Putamen (tissue), 1 donor: ENCODE measurements at places on chromosomes 13 and 19.
A peak's percentile ranks its signal among the peaks of the same experiment; 100 is the strongest.

GRCh38 chr13:79647533-79647932, 166.6 kb downstream of the NDFIP2 start:
- DNase-seq = no peak

DNA sequence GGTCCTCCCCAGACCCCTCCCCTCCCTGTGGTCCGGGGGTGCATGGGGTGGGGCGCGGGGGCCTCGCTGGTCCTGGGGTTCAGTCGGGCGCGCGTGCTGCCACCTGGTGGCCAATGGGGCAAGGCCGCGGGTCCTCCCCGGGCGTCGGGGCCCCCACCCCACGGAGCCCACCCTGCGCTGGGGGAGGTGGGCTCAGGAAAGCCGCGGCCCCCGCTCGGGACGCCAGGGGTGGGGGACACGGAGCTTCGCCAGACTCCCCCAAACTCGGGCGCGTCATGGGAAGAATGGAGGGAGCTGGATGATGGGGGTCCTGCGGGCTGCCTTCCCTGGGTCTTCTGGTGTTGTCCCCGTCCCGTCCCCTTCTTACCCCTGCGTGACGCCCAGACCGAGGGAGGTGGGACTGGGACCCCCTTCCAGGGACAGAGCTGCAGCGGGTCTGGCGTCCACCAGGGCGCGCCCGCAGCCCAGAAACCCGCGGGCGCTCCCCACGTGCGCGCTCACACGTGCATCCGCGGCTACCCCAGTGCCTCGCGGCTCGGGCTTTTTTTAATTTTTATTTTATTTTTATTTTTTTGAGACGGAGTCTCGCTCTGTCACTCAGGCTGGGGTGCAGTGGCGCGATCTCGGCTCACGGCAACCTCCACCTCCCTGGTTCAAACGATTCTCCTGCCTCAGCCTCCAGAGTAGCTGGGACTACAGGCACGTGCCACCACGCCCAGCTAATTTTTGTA, 19.8 kb upstream of the TCF3 start:
- no peak for DNase-seq

- DNase-seq = no peak
Measured at GRCh38 chr13:98405107-98405571, 171.8 kb downstream of the STK24 start.

DNA sequence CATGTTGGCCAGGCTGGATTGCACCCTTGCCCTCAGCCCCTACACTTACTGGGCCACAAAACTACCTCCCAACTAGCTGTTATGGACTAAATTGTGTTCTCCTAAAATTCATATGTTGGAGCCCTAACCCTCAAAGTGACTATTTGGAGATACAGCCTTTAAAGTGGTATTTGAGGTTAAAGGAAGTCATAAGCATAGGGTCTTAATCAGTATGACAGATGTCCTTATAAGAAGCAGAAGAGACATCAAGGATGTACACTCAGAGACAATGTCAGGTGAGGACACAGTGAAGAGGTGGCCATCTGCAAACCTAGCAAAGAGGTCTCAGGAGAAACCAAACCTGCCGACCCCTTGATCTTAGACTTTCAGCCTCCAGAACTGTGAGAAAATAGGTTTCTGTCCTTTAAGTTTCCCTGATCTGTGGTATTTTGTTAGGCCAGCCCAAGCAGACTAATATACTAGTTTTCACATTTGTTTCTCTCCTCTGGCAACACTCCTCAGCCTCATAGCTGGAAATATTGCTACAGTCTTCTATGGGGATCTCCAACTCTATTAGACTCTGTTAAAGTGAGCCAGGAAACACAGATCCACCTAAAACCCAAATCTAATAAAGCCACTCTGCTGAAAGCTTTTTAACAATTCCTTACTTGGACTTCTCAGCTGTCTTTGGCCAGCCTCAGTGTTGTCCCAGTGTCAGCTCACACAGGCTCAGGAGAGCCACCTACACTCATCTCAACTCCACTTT, 256.5 kb downstream of the TBC1D4 start:
- no peak for DNase-seq

DNA sequence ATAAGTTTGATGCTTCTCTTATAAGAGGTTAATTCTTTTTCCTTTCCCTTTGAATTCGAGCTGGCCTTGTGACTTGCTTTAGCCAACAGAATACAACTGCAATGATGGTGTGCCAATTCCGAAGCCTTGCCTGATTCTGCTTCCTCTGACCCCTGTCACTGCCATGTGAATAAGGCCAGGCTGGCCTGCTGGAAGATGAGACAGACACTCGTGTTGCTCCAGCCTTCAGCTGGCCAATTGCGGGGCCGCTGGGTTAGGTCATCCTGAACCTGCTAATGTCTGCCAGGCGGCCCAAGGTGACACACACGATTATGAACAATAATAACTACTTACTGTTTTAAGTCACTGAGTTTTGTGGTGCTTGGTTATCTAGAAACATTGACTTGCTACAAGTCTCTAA, 352.0 kb downstream of the MYO16 start:
- no peak for DNase-seq

GRCh38 chr19:19540064-19540714, 2.1 kb downstream of the CILP2 start:
- DNase-seq = peak; percentile 30

DNA sequence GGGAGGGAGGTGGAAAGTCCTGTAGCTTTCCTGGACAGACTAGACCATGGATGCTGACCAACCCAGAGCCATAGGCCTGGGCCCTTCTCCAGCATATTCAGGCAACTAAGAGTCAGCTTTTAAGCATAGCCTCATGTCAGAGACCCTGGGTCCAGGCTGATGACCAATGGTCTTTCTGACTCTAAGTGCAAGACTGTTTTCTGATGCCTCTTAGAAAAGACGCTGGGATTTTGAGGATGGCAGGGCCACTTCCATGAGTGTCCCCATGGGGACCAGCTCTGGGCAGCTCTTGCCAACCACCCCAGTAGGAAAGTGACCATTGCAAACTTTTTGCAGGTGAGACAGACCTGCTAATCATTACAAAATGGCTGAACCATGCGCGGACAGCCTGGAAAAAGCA, 135.6 kb upstream of the KL start:
- DNase-seq = no peak

DNA sequence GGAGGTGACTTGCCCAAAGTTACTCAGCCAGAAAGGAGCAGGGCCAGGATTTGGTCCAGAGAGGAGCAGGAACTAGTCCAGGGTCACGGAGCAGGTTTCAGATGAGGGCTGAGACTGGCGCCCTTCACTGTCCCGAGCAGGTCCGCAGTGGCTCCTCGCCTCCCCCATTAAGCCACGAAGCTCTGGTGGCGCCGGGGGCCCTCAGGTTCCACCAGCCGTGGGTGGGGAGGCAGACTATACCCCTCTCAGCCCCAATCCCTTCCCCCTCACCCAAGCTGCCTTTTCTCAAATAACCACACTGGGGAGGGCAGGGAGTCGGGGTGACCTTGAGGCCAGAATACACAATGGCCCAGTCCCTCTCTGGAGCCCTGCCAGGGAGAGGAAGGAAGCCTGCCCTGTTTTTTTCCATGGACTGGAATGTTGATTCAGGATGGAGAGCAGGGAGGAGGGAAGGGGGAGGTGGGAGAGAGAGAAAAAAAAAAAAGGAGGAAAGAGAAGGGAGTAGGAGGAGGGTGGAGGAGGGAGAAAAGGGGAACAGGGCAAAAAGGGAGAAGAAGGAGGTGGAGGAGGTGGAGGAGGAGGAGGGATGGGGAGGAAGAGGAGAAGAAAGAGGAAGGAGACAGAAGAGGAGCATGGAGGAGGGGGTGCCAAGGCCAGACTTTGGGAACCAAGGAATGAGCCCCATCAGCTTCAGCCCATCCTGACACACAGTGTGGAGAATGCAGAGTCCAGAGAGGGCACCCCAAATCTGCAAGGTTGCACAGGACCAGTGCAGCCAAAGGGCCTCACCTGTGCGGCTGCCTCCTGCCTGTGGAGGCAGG, 19.7 kb downstream of the CEACAM16 start:
- peak; percentile 42 for DNase-seq

DNA sequence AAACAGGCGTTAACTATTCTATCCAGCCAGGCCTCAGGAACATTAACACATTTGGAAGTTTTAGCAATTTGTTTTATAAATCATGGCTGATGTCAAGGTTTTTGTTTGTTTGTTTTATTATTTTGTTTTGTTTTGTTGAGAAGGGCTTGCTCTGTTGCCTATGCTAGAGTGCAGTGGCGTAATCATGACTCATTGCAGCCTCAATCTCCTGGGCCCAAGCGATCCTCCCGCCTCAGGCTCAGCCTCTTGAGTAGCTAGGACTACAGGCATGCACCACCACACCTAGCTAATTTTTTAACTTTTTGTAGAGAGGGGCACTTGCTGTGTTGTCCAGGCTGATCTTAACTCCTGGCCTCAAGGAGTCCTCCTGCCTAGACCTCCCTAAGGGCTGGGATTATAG, 28.3 kb downstream of the NUP58 start:
- no peak for DNase-seq

DNA sequence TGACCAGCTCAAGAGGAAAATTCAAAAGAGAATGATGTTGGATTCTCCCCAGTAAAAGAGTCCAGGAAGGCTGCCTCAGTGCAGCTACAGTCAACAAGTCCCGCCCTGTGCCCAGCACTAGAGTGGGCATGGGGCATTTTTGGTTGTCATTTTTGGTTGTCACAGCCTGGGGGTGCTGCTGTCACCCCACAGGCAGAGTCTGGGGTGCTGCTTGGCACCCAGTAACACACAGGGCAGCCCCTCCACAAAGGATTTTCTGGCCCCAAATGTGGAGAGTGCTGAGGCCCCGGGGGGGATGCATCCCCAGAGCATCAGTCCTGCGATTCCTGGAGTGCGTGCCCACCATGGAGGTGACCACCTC, 28.2 kb upstream of the TMEM255B start:
- DNase-seq = no peak

DNA sequence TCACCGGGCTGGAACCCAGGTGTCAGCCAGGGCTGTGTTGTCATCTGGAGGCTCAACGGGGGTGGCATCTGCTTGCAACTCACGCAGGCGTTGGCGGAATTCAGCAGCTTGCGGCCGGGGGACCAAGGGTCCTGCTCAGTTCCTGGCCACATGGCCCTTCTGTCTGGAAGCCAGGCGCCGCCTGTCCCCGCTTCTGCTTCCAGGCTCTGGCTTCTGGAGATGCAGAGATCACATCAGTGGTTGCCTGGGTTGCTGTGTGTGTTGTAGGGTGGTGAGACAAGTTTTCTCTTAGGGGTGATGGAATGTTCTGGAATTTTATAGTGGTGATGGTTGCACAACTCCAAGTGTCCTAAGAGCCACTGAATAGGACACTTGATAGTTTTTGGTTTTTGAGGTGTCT, 5.0 kb downstream of the ADAT3 start:
- no peak for DNase-seq

DNA sequence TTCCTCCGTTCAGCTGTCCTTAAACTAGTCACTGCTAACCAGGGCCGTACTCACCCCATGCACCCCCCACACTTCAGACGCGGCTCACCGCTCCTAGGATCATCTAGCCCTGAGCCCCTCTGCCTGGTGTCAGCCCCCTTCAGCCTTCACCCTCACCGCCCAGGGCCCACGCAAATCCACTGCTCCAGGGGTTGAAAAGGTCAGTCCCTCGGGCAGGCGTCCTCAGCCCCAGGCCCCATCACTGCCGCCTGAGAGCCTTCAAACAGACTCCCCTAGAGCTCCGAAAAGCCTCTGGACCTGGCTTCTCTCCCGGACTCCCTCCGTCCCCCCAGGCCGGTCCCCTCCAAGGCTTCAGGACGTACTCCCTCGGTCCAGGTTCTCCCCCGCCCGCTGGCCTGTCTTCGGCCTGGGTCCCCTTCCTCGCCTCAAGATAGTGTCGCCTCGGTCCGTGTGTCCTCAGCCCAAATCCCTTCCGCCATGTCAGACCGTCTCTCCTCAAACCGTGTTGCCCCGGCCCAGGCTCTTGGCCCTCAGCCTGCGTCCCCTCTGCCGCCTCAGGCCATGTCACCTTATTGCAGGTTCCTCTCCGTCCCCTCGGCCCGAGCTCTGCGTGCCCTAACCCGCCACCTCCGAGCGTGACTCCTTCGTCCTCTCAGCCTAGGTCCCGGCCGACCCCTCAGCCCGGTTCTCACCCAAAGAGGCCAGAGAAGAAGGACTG, 553 bp downstream of the NAPA start:
- no peak for DNase-seq

DNA sequence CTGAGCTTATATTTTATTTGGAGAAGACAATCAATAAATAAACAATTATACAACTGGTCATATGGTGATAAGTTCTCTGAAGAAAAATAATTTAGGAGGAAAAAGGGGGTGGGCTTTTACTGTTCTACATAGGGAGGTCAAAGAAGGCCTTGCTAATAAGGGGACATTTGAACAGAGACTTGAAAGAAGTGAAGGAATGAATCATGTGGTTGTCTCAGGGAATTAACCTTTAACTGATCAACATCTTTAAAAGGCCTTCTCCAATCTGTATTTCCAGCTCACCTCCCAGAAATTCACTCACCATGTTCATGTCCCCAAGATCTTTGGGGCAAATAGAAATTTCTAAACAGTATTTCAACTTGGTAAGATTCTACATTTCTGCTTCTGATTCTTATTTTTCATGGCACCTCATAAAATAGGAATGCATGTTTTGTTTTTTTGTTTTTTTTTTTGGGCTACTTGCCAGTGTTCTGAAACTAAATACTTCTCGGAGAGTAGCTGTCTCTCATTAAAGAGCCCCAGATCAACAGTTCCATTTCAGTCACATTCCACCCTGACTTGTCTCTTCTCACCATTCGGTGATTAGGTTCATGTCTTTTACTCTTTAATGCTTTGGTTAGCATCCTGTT, 19.2 kb upstream of the LPAR6 start:
- DNase-seq = no peak

DNA sequence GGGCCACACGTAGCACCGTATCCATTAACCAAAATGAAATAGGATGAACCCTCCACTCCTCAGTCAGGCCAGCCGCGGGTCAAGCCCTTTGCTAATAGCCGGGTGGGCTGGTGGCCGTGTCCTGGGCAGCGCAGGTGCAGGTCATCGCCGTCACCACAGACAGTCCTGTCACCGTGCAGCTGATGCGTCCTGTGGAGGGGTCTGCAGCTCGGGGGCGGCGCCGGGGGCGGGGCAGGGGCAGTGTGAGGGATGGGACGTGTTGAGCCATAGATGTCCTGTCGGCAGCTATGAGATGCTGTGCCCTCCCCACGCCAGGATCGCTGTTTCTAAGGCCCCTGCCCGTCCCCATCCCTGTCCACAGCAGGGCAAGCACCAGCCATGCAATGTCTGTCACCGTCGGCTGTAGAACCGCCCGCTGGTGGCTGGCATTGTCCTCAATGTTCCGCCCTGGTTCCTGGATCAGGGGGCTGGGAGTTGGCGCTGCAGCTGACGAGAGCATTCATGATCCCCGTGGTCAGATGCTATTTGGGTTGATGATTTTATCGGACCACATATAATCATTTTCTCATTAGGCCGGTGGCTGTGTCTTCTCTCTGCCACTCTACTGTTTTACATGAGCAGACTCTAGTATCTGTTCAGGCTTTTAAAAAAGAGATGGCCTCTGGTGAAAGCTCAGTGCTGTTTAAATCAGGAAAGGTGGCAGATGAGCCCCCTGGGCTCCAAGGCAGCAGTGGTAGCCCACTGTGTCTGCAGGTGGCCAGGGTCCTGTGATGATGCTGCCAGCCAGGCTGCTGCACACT, 126.1 kb downstream of the KDM4B start:
- no peak for DNase-seq
